ENCODE measurements at places on chromosomes 11 and 22.
A peak's percentile ranks its signal among the peaks of the same experiment; 100 is the strongest.

DNA sequence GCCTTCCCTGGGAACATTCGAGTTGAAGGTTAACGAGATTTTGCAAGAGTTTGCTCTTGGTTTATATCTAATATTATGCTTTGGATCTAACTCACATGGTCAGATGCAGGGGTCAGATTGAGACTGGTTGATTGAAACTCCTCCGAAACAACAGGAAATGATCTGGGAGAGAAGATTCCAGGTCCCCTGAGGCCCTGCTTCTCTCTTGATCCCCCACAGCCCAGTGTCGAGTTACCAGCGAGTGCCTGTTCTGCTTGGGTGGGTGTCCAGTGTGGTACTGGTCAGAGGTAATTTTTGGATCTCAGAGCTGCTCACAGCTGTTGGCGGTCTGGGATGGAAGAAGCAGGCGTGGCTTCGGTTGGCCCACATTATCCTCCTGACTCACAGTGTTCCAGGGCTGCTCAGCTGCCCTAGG lies 9.2 kb downstream of the FBLN1 start:
- DNase-seq, result no peak

- peak; percentile 77 for DNase-seq
These were observed at the start of gene TRIM5 for GRCh38 chr11:5684646-5685362. TRIM5 (minus strand) TSS chr11:5685074; CDS start chr11:5680177, 4,897 bp downstream.

DNA sequence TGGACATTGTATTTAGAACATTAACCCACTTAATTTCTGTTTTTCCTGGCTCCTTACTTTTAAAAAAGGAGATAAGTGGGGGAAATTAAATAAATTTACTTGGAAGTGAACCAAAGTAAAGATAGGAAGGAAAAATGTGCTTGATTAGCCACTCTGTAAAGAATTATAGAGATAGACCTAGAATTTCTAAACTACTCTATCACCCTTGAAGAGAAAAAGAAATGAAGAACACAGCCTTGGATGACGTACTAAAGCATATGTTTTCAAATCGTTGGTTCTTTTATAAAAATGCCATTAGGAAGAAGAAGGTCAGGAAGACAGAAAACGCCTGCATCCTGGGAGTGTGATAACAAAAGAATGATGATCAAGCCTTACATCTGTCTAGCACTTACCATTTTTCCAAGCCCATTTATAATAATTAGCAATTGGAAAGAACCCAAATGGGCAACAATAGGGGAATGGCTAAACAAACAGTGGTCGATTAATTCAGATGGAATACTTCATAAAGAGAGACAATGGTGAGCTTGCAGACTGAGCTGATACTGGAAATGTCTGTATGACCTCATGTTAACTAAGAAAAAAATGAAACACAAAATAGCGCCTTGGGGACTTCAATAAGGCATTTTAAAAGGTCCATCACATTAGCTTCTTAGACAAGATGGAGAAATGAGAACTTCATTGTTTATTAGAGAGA lies 81.0 kb upstream of the LRRC55 start:
- DNase-seq, result no peak

GRCh38 chr11:18633256-18634139 lies 644 bp downstream of the SPTY2D1 start:
- no peak for DNase-seq

- DNase-seq, result no peak
These were observed 15.7 kb downstream of the MYO18B start for GRCh38 chr22:25757686-25758085.

- DNase-seq, result no peak
These were observed 235.4 kb upstream of the SESN3 start for GRCh38 chr11:95466416-95466815.

GRCh38 chr11:11477695-11478420 lies 124.8 kb upstream of the CSNK2A3 start:
- DNase-seq, result no peak

- DNase-seq, result no peak
These were observed 32.9 kb downstream of the PISD start for GRCh38 chr22:31628969-31629708.

DNA sequence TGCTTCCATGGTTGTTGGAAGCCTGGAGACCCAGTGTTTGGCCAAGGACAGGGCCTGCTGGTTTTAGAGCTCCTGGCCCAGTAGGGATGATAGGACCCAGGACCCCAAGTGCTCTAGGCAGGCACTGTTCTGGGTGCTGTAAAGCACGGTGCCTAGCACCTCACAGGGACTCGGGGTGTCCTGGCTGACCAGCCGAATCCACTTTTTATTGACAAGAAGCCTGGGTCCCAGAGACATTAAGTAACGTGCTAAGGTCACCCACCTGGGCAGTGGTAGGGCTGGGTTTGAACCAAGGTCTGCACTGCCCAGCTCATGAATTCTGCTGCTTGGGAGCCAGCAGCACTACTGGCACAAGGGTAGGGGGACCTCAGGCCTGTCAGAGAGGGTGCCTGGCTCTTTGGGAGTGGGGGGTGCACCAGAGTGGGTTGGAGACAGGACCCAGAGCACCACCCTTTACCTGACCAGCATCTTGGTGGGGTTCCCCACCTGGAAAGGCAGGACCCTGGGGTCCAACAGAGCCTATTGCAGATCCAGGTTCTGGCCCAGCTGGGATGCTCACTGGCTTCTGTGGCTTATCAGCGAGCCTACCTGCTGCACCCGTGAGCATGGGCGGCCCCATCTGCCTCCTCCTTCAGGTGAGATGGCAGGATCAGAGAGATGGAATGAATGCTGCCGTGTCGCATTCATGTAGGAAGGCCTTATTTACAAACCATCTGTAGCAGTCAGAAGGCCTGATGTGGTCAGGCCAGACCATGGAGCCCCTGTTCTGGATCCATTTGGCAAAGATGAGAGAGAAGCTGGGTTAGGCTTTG lies 52.0 kb downstream of the BCR start:
- DNase-seq, result no peak

GRCh38 chr22:48369789-48370507 lies 1457.7 kb downstream of the BRD1 start:
- no peak for DNase-seq

DNA sequence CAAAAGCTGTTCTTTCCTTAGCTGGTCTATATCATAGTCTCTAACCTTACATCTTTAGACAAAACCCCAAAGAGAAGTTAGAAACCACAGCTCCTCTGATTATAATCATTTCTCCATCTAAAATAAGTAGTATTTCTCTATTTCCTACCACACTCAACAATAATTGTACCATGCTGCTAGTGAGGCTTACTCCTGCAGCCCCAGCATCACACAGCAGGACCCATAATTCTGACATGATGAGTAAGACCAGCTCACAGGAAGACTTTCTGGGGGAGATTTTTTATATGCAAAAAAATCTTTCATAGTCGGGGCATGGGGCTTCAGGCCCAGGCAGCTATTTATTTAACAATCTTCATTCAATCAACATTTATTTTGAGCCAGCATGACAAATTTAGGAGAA lies 441.6 kb downstream of the DYNC2H1 start:
- DNase-seq, result no peak

DNA sequence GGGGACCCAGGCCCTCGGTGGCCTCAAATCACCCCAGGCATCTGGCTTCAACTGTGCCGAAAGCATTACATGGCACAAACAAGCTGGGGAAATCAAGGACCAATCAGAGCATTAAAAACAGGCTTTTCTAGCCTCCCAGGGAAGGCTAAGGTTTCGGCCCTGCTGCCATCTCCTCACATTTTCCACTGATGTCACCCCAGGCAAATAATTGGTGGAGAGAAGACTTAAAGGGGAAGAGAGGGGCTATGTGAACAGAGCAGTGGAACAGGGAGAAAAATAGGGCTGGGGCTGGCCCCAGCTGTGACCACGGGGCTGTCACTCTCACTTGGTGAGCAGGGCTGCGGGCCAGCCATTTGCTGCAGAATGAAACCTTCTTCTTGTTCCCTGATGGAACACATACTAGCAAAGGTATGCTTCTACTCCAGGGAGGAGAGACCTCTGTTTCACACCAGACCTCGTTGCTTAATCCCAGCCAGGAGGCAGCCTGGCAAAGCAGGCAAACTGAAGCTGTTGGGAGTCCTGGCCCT lies 581.3 kb downstream of the SOX6 start:
- DNase-seq, result no peak

GRCh38 chr11:59615120-59615636 lies 396 bp downstream of the OSBP start:
- peak; percentile 74 for DNase-seq

- no peak for DNase-seq
These were observed 88.5 kb upstream of the ALX4 start for GRCh38 chr11:44398266-44399030.

- no peak for DNase-seq
These were observed 198.7 kb downstream of the AASDHPPT start for GRCh38 chr11:106276126-106276525.

DNA sequence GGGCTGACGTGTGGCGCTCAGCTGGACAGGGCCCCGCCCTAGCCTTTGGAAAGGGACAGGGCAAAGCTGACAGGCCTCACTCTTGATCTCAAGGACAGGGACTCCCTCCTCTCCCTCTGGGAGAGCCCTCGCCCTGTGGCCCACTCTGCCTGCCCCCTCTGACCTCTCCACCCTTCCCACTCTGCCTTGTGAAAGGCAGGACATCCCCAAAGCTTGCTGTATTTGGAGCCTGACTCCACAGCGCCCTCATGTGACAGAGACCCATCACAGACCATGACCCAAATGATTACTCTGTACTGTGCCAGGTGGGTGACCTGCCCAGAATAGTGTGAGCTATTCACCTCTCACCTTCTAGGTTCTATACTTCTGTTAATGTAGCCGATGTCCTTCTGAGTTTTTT lies 18.8 kb downstream of the P2RY2 start:
- DNase-seq, result peak; percentile 52

DNA sequence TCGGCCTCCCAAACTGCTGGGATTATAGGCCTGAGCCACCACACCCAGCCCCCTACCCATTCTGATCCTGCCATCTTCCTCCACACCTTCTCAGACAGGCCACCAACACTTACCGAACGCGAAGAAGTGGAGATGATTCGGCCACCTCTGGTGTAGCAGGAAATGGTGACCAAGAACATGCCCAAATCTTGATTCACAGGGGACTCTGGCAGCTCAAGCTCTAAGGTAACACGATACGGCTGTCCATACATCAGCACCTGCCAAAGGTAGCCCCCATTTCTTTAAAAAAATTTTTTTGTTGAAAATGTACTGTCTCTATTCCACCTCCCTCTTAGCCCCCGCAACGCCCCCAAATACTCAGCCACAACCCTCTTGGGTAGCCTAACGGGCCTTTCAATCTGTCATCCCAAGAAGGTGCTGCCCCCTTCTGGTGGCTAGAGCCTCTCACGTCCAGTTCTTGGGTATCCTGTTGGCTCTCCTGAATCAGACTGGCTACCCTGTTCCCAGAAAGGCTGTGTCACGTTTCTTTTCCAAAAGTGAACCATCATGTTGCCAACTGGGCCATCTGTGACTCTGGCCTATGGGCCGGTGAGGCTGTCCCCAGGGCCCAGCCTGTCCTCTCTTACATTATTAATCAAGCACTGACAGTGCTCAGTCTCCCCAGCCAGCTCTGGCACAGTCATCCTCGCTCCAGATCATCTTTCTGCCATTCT lies 5.3 kb upstream of the LRRN4CL start:
- peak; percentile 77 for DNase-seq

DNA sequence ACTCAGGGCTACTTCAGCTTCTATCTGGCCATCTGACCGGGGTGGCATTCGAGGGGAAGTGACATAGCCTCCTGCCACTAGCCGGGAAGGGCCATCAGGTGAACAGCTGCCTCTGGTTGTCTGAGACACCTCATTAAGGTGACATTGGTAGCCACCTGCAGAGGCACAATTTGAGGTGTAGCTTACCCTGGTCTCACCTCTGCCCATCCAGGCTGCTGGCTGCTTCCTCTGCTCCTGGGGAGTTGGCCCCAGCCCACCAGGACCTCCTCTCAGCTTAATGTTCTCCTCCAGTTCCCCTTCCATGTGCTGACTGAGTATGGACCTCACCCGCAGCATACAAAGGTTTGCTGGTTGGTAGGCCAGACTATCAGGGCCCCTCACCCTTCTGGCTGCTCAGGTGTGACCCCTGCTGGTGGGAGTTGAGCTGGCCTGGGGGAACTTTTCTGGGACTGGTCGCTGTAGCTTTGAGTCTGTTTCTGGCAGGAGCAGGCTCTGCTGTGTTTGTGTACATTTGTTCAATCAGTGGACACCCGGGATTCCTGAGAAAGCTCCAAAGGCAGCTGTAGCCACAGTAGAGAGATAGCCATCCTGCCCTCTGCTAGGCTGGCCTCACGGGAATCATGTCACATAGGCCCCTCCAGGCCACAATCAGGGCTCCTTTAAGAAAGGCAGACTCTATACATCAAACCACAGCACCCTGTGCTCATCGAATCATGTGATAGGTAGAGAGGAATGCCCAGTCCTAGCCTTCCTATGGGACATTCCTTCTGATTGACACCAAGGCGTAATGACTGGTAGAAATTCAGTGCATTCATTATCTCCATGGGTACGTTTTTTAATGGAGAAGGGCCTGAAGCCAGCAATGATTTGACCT lies 295.1 kb upstream of the PLET1 start:
- peak; percentile 45 for DNase-seq

DNA sequence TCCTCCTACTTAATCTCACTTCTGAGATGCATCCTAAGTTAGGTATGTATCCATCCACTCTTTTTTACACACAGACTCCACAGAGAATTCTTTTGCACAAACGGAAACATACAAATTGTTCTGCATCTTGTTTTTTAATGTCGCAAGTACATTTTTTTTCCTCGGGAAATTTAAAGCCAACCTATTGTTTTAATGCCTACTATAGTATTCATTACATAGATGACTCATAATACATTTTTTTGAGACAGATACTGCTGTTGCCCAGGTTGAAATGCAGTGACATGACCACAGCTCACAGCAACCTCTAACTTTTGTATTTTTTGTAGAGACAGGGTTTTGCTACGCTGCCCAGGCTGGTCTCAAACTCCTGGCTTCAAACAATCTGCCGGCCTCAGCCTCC lies 90.8 kb upstream of the TMEM45B start:
- DNase-seq, result no peak

- DNase-seq, result no peak
These were observed 156.3 kb downstream of the FAT3 start for GRCh38 chr11:92380882-92381281.

- DNase-seq, result no peak
These were observed 16.9 kb downstream of the RSPH14 start for GRCh38 chr22:23124611-23125511.

DNA sequence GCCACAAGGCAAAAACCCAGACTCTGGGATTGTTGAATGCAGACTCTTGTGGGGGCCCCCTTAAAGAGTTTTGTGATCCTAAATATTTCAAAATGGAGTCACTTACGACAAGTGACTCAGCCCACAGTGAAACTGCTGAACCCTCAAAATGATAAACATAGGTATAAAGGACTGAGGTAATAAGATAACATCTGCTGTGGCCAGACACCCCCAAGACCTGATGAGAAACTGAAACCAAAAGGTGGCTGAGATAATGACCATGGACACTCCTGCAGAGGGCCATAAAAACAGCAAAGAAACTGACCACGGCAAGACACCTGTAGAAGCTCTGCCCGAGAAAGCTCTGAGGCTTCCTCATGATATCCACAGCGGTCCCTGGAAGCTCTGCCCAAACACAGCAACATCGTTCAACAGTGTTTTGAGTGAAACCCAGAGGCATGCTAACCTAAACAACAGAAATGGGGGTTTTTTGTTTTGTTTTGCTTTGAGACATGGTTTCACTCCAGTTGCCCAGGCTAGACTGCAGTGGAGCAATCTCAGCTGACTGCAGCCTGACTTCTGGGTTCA lies 1.6 kb upstream of the PLAAT4 start:
- no peak for DNase-seq
